ENCODE measurements at places on chromosomes 1 and 21.

DNA sequence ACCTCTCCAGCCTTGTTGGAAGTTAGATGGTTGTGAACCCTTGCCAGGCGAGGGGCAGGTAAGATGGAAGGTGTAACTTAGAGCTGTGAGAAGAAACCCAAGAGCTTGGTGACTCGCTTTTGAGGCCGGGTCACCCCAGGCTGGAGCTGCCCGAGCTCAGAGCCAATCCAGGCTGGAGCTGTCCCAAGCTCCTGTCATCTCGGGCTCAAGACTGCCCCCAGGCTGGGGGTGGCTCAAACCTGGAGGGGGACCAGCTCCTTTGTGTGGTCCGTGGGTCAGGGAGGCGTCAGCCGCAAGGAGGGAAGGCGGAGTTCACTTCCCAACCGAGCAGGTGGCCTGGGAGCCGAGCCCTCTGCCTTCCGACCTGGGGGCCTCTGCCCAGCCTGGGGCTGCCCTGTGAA is 2.0 kb downstream of the HUNK start:
- no peak for DNase-seq

DNA sequence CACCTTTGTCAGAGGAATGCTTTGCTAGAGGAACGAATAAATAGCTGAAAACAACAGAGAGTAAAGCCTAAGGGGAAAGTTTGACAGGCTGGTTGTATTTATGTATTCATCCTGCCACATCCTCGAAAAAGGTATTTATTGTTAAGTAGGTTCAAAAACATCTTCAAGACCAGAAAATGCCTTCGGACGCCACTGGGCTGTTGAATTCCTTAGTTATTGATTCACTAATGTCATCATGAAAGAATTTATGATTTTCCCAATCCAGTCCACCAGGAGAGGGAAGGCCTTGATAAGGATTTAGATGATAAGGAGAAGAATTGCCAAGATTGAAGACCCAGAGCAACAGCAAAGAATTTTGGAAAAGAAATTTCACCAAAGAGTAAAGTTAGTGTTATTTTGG is 35.2 kb upstream of the MAB21L3 start:
- no peak for DNase-seq

DNA sequence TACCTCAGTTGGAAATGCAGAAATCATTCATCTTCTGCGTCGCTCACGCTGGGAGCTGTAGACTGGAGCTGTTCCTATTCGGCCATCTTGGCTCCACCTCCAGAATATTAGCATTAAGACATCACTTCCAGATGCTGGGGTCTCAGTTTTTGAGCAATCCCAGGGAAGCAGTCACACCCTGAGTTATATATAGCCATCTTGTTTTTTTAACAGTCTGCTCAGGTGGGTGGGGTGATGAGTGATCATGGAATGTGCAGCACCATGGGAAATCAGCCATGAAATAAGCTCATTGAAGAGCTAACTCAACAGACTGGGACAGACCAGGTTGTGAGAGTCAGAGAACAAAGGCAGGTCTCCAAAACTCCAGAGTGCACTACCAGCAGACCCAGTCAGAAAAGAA is 27.0 kb upstream of the HMGB4 start:
- DNase-seq = no peak

GRCh38 chr1:2528966-2529783 is 888 bp downstream of the HES5 start:
- no peak for DNase-seq

DNA sequence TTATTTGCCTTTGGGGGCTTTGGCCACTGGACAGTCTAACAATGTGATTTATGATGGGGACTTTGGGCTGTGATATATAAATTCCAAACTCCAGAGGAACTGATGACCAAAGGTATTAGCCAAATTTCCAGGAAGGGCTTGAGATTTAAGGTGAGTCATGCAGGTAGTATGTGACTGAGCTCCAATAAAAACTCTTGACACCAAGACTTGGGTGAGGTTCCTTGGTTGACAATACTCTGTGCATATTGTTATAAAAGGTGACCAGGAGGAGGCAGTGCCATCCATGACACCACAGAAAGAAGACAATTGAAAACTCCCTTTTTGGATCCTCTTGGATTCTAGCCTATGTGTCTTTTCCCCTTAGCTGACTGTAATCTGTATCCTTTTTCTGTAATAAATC is 392.7 kb upstream of the LRRC7 start:
- DNase-seq = no peak

DNA sequence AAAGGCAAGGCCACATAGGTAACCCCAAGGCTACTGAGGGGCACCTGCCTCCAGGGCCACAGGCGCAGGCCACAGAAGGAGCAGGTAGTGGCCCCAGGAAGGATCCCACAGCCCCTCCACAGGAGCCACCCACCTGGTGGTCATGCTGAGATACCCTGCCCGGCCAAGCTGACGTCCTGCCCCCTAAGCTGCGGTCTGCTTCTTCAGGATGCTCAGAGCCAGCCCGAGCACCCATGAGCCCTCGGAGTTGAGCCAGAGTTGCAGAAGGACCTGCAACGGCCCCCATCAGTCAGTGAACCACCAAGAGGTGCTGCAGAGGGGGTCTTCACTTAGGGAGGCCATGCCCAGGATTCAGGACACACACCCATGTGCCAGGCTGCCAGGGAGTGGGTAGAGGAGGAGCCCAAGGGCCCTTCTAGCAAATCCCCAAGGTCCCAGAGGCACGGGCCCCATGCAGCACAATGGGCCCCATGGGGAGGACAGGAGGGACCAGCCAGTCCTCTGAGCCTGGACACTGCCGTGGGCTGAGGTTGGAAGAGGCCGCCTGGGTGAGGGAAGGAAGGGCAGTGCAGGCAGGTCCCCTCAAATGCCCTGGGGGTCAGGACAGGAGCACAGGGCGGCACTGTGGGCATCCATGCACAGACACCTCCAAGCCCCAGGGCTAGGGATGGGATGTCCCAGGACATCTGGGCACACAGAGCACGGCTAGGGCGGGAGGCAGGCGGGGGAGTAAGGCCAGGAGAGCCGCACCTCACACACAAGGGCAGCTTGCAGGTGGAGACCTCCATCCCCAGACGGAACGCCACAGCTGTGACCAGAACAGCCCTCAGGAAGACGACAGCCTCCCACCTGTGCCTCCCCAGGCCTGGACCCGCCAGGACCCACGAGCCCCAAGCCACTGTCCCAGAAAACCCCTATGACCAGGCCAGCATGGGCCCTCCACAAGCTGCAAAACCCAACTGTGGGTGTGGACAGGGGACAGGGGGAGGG is 20.5 kb downstream of the WNT9A start:
- DNase-seq = no peak

- DNase-seq = no peak
These were observed 112.7 kb downstream of the CLIC6 start for GRCh38 chr21:34781526-34781925.

- DNase-seq = no peak
These were observed 211.0 kb upstream of the RAB4A start for GRCh38 chr1:229059671-229060539.

GRCh38 chr21:39263372-39263771 is 50.1 kb downstream of the BRWD1 start:
- DNase-seq = no peak

- DNase-seq = no peak
These were observed 320.3 kb upstream of the VAMP3 start for GRCh38 chr1:7450838-7451237.

DNA sequence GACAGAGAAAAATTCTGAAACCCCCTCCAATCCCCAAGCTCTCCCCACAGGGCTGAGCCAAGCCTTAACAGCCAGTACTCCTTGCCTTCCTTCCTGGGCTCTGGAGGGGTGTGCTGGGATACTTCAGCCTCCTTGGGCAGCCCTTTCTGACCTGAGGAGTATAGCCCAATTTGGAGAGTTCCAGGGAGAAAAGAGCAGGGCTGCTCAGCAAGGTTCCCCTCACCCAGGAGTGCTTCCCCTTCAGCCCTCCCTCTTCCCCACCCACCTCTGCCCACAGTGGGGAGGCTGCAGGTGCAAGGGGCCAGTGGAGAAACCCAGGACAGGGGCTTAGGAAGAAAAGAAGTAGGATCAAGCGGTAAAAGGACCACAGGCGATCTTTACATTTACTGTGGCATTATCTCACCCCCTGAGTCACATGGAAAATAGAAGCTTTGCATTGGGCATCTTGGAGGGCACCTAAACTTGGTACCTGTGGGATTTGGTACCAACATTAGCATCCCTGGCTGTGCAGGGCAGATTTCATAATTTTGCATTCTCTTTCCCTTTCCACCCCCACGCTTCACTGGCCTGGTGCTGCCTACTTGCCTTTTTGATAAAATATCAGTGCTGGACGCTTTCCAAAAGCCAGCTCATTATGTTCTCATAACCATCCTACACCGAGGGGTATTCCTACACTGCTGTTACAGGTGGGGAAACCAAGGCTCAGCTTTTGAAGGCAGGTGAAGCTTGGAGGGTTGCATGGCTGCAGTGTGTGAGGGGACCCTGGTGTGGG is 2.8 kb upstream of the ADORA1 start:
- DNase-seq = no peak

GRCh38 chr1:115302390-115302961 is 35.6 kb downstream of the NGF start:
- no peak for DNase-seq

- no peak for DNase-seq
These were observed 7.6 kb downstream of the COL16A1 start for GRCh38 chr1:31696242-31696641.

- DNase-seq = no peak
These were observed 206.3 kb downstream of the NCAM2 start for GRCh38 chr21:21204366-21204996.

GRCh38 chr1:75870951-75871350 is 61.3 kb downstream of the ASB17 start:
- DNase-seq = no peak

- no peak for DNase-seq
These were observed 75.9 kb downstream of the HLX start for GRCh38 chr1:220955116-220955515.

- DNase-seq = no peak
These were observed 270.0 kb upstream of the ZRANB2 start for GRCh38 chr1:71350805-71351204.

DNA sequence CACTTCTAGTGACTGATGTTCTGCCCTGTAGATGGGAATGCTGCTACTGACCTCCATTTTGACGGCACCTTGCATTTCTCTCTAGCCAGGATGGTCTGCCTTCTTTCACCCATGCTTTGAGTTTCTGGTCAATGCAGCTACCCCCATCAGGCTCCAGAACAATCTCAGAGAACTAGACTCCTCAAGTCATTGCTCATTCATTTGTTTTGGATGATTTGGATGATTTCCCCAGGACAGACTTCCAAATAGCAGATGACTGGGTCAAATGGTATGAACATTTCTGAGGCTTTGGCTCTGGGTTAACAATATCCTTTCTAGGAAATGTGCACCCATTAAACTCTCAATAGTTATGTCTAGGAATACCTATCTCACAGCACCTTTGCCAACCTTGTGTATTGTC is 63.9 kb downstream of the CSMD2 start:
- no peak for DNase-seq

DNA sequence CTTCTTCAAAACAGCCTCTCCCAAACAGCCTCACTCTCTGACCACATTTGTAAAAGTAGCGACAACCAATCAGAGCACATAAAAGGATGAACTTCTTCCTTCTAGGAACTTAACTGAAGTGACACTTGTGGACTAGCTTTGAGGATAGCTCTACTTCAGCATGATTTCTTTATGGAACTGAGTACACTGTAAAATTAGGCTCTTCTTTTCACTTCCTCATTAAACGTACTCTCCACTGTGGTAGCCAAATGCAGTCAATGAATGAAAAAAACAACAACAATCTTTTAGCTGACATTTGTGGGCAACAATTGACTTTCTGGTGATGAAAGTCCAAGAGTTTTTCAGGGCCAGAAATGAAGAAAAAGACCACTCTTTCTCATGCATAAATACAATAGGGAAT is 9.6 kb downstream of the LRRC53 start:
- no peak for DNase-seq

DNA sequence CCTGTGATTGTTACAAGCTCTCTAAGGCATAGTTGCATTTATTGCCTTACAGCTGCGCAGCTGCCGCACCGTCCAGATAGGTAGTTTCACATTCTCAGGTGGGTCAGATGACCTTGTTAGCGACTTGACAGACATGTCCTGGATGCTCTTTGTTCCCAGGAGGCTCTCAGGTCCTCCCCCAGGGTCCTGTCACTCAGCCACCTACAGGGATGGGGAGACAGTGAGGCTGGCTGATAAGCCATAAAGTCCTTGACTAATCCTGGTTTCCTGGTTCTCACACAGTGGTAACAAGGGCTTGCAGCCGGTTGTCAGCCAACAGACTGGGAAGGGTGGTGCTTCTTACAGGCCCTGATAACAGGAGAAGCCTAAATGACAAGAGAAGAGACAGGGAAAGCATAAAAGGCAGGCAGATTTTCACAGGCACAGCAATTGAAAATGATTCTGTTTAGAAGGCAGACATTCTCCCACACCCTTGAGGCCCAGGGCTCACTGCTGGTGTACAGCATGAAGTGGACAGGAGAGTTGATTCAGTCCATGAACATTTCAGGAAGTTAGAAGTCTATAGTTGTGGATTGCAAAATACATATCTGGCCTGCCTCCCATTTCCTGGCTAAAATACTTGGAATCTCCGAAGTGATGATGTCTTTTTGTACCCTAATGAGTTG is 2.9 kb downstream of the ARF1 start:
- no peak for DNase-seq

DNA sequence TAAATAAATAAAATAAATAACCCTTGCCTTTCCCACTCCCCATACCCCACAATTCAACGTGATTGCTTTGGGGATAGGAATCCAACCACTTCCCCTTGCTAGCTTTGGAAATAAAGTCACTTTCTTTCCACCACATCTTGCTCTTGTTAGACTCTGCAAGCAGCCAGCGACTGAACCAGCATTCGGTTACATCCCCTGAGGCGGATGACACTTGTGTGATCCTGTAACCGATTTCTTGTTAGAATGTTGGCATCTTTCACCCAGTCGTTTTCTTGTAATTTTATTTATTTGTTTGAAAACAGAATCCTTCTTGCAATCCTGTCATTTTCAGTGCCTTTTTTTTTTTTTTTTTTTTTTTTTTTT is 1.6 kb upstream of the IFNGR2 start:
- no peak for DNase-seq

DNA sequence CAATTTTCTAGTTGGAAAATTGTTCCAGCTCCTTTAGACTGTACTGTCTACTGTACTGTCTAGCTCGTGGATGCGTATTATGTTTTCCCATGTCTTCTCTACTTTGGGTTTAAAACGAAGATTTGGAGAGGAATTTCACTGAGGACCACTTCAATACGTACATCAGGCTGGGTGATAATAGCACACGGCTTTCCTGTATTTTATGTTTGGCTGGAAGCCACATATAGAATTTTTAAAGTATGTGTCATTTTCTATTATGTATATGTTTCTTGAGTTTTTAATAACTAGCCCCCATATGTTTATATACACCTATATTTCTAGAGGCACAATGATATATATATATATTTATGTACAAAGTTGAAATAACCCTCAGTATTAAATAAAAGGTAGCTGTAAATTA is 226.4 kb downstream of the GREM2 start:
- no peak for DNase-seq

All from bone marrow (tissue), 2 donors.